Activated gamma-delta T cell treated with Interleukin-2 at 50 U/mL for 16 hours (primary cell): ENCODE measurements at places on chromosomes 6 and 20.

DNA sequence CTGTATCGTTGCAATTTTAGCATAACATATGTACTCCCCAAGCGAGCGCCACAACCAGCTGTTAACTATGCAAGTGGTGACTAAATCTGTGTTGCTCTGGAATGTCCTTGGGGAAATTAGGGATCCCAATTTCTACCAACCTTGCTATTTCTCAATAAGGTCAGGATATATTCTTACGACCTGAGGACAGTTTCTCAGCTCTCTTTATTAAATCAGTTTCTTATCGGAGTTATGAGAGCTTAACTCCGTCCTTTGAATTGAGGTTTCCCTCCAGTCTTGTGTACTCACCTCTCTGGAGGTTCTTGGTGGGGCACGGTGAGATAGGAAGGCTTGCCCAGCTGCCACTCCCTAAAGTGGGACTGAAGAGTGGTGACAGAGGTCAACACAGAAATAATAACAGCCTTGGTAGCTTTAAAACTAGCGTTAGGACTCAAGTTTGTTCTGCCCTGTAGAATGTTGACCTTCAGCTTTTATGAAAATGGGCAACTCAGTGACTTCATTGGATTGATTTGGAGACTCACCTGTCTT lies 694 bp downstream of the MRPS18B start:
- no peak for DNase-seq

GRCh38 chr6:21741221-21742109 lies 147.9 kb downstream of the SOX4 start:
- no peak for DNase-seq

DNA sequence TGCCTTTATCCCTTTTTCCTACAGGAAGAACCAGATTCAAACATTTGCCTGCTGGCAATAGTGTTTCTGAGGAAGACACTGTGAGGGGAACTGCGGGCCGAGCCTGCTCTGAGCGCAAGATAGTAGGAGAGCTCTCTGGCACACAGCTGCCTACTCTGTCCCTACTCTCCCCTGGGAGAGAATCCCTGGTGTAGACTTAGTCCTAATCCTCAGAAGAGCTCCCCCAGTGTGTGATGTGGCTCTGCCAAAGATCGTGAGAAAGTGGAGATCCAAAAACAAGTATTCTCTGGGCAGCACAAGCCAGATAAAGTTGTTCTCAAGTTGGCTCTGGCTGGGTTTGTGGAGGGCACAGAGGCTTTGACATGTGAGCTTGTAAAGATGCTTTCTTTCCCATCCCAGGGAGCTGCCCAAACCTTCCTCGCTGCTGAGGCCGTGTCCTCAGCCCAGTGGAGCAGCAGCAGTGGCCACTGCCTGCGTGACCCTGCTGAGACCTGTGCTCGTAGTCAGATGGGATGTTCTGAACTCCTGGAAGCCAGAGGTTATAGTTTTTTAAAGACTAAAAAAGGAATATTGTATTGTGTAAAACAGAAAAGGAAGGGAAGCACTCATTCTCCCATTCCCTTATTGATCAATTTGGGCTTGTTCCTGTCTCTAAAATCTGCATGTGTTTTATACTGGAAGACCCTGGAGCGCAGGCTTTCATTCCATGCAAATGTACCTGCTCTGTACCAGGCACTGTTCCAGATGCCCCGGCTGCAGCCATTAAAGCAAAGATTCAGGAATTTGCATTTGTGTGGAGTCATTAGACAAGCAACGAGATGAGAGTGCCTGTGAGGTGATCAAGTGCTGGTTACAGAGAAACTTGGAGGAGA lies 30.7 kb downstream of the PNLDC1 start:
- DNase-seq, result no peak

DNA sequence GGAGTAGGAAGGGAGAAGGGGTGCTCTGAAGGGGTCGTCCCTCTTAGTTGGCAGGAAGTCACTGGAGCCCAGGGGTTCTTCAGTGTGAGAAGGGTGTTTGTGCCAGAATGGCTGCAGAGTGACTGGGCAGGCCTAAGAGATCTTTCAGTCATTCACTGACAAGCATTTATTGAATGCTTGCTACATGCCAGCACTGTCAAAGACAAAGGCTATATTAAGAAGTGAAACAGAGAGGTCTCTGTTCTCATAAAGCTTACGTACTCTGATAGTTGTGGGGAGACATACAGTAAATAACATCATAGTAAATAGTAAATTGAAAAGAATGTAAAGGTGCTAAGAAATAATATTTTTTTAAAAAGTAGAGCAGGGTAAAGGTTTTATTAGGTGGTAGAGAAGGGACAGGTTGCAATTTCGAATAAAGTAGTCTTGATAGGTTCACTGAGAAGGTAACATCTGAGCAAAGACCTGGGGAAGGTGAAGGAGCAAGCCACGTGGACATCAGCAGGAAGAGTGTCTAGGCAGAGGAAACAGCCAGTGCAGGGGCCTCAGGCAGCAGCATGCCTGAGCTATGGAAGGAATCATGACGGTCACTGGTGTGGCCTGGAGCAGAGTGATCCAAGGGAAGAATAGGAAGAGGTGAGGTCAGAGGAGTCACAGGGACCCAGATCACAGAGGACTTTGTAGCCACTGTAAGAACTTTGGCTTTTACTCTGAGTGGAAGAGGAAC lies 36.3 kb upstream of the RNF8 start:
- DNase-seq, result no peak

DNA sequence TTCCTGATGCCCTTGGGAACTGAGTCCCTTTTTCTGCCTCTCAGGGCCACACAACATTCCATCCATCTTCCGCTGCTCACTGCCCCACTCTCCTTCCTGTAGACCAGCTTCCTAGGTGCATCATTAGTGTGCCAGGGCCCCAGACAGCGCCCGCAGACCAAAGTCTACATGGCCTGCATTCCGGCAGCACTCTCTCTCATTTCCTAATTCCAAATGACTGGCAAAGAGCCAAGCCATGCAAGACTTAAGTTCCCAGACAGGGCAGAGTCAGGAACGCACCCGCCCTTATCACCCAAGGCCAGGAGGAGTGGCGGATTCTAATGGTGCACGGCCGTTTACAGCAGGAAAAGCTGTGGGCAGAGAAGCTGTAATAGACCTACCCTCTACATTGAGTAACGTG lies 159.8 kb upstream of the ARID1B start:
- DNase-seq, result no peak

GRCh38 chr6:109297406-109298110 lies 84.7 kb downstream of the CD164 start:
- DNase-seq, result no peak

GRCh38 chr20:62631336-62632308 lies 10.7 kb upstream of the SLCO4A1 start:
- DNase-seq, result no peak

DNA sequence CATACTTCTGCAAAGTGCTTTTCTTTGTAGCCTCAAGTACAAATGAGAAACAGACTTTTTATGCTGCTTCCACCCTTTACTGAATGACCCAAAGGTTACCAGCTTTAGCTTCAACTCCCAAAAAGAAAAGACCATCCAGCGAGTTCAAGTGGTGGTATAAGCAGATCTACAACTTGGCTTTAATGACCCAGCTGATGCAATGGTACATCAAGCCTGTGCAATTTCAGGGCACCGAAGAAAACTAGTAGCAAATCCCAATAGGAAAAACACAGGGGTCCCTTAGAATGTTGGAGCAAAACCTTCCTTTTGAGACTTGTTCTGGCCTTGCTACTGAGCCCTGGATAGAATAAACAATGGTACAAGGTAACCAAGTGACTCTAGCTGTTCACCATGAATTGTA lies 33.8 kb downstream of the STX7 start:
- DNase-seq, result no peak

DNA sequence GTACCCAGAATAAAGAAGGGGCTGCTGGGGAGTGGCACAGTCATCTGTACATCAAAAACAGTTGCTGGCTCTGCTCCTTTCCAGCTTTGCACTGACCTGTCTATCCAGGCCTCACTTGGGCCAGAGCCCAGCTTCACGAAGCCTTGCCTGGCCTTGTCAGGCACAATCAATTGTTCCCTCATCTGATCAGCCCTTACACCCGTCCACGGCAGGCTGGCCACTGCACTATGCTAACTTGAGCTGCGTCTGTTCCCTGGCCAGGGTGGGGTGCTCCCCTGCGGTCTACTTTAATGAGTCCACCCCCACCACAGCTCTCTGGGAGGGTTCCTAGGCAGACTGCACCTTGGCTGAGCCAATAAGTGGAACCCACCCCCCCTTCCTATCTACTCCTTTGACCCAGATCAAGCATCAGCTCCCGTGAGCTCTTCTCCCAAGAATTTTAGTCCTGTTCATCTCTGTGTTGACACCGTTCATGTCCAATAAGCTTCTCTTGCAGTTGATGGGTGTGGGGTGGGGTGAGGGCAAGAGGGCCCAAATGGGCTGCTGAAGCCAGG lies 74.3 kb upstream of the MLN start:
- DNase-seq, result no peak

DNA sequence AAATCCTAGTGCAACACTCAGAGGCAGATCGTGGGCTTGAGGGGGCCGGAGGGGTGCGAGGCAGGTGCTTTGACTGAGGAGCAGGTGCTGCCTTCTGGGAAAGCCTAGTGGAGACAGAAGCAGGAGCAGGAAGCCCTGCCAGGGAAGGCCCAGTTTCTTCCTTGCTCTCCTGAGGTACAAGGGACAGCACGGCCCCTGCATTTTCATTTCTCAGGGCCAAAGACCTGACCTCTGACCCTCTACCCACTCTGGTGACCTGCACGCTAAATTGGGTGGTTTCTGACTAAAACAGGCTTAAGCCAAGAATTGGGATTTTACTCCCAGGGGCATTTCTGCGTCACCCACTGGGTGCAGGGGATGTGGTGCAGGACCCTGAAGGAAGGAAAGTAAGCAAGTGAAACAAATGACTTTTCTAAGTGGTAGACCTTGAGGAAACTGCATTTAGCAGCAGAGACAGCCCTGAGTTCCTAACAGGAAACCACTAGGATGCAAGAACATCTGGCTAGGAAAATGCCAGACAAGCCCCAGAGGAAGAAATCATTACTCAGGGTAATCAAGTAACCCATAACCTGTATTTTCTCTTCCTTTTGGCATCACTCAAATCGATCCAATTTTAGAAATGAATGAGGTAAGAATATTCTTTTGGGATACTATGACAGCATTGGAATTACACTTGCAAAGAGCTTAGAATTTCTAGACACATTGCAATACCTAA lies 141.7 kb downstream of the CD164 start:
- DNase-seq, result no peak
